HS-5 (cell line): ENCODE measurements at places on chromosomes 13 and 19.

DNA sequence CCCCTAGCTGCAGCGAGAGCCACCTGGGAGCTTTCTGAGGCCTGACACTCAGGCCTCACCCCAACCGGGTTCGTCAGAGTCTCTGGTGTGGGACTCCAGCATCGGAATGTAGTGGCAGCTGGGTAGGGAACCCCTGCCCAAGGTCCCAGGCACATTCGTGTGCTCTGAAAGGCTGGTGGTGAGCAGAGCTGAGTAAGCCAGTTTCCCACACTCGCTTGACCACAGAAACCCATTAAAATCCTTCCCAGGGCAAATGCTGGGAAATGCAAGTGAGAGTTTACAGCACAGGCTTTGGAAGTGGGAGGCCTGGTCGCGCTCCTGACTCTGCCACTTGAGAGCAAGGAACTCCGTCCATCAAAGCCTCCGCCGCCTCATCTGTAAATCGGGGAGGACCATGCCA, 4.2 kb downstream of the TRAPPC6A start:
- no peak for DNase-seq

GRCh38 chr19:15643387-15643786, 2.7 kb downstream of the CYP4F3 start:
- no peak for DNase-seq

DNA sequence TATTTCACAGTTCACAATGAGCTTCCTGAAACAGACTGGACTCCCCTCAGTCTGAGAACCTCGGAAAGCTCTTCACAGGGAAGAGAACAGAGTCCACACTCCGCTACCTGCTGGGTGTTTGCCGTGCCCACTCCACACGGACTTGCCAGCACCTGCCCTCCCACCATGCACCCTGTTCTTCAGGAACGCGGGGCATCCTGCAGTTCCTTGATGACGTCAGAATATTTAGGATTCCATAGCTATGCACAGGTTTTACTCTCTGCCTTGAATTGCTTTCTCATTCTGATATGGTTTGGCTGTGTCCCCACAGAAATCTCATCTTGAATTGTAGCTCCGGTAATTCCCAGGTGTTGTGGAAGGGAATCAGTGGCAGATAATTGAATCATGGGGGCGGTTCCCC, 74.4 kb upstream of the FARP1 start:
- no peak for DNase-seq

DNA sequence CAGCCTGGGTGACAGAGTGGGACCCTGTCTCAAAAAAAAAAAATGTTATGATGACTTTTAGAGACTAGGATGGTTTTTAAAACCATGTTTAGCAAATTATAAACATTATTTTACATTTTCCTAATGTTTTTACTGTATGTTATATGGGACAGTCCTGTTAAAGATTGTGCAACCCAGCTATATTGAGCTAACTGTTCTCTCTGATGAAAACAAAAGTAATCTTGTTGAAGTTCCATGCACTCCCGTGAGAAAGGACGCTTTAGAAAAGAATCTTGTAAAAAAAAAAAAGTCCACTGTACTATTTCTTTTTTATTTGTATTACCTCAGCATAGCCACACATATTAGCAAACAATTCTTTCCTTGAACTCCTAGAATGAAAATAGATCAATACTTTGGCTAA, 451.2 kb downstream of the DCT start:
- no peak for DNase-seq
